ENCODE measurements at places on chromosomes 1 and 21.
A peak's percentile ranks its signal among the peaks of the same experiment; 100 is the strongest.

DNA sequence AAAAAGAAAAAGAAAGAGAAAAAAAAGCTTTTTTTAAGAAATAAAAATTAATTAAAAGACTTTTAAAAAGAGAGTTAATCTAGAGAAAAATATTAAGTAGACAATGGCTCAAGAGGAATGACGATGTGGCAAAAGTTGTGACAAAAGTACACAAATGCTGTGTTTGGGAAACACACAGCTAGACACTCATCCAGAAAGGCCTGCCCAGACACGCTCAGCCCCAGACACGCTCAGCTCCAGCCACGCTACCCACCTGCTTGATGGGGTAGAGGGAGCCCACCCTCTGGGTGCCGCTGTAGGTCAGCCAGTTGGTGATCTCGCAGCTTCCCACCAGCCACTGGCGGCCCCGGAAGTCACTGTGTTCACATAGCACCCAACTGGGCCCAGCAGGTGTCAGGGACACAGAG is 10.2 kb downstream of the CD52 start:
- DNase-seq = no peak

DNA sequence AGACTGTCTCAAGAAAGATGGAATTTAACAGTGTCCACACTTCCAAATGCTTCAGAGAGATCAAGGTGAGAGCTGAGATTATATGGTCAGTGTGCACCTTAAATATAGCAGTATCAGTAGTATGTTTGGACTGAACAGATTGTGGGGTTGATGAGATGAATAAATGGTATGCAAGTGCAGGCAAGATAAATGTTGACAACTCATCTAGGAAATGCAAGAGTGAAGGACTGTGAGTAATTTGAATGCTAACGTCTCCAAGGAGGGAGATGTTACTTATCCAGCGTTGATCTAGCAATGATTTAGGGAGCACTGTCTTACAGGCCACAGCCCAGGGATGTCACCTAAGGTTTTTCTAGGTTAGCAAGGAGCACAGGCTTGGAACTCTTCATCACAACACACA is 170.7 kb upstream of the GALNT2 start:
- DNase-seq = no peak

DNA sequence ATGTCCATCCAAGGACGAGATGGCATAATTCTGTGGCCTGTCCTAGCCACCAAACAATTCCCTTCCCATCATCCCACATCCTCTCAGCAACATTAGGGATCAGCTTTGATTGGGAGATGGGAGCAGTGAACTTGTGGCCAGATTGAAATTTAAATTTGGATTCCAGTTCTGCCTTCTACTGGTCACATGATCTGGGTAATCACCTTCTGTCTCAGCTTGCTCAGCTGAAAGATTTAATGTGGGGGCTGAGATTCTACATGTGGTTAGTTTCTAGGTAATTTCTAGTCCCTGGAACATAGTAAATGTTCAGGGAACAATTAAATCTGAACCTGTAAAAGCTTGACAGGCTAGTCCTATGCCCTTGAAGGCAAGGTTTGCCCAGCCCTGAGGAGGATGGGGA is 3.2 kb downstream of the MYOCOS start:
- DNase-seq = no peak

- no peak for DNase-seq
These were observed 36.7 kb upstream of the KIRREL1 start for GRCh38 chr1:157956732-157957131.

- DNase-seq = no peak
These were observed 18.7 kb downstream of the ADARB1 start for GRCh38 chr21:45093035-45093532.

- DNase-seq = peak; percentile 98
These were observed 166.9 kb downstream of the TOMM20 start for GRCh38 chr1:234961456-234962339.

- DNase-seq = peak; percentile 34
These were observed 1.1 kb downstream of the C2CD2 start for GRCh38 chr21:41952568-41953248.

DNA sequence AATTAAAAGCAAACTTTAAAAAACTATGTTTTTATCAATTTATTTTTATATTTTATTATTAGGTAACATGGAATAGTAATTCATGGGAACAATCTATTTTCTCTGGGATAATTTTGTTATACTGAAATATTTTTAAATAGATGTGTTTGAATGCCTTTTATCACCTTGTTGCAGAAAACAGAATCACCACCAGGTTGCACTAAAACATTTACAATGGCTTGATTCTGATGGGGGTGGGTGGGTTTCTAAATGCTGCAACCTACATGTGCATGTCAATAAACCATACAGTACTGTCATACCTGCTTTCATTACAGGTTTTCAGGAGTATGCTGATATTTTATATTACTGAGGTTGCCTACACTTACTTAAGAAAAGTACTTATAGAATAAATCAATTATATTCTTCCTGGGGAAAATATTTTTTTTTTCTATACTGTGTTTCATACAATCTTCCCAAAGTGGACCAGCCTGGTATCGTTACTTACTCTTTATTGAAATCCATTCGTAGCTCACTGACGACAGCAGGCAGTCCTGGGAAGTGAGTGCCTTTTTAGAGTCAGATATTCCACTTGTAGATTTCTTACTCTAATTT is 132.8 kb downstream of the PTPRC start:
- DNase-seq = peak; percentile 66

Measured in fibroblast of the aortic adventitia (primary cell).